Muscle of leg (tissue), 16 donors: ENCODE measurements at places on chromosomes 16 and 17. TPM values are rescaled to one million over a fixed set of nuclear protein-coding genes. Genes with fewer than 3 reads are reported as not detected.

The RHBDL1 gene
- total RNA-seq: 1.3 TPM

The FKBP10 gene
- 141 TPM for total RNA-seq

The TBC1D26 gene
- 0.31 TPM for total RNA-seq

The KRT28 gene
- not detected for total RNA-seq

The KRTAP1-5 gene
- total RNA-seq: not detected

The AOC3 gene
- total RNA-seq: 6.9 TPM

The ASB16 gene
- 3.3 TPM for total RNA-seq

The FOXN1 gene
- total RNA-seq: not detected

The PRR35 gene
- 0.13 TPM for total RNA-seq
